Posterior cingulate gyrus (tissue), 11 donors: ENCODE measurements at places on chromosomes 16 and 17.

GRCh38 chr16:75244844-75245758 is 6.3 kb downstream of the BCAR1 start:
- DNase-seq, result peak; percentile 92

DNA sequence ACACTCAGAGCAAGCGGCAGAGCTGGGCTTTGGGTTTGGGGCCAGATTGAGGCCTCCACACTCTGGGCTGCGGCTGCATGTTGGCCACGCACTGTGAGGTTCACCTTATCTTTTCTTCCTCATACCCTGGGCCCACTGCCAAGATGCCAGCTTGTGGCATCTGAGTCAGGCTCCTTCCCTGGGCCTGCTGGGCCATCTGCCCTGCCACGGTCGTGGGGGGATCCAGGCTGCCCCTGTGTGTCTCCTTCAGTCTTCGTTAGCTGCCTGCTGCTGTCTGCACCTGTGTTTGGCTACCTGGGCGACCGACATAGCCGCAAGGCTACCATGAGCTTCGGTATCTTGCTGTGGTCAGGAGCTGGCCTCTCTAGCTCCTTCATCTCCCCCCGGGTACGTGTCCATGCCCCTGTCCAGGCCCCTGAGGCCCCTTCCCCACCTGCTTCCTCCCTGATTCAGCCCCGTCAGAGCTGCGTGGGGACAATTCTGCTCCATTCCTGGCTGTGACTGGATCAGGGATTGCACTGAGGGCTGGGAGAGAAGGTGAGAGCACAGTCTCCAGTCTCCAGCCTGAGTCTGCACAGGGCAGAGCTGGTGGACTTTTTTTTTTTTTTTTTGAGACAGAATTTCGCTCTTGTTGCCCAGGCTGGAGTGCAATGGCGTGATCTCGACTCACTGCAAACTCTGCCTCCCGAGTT is 11.2 kb downstream of the SPNS3 start:
- no peak for DNase-seq

DNA sequence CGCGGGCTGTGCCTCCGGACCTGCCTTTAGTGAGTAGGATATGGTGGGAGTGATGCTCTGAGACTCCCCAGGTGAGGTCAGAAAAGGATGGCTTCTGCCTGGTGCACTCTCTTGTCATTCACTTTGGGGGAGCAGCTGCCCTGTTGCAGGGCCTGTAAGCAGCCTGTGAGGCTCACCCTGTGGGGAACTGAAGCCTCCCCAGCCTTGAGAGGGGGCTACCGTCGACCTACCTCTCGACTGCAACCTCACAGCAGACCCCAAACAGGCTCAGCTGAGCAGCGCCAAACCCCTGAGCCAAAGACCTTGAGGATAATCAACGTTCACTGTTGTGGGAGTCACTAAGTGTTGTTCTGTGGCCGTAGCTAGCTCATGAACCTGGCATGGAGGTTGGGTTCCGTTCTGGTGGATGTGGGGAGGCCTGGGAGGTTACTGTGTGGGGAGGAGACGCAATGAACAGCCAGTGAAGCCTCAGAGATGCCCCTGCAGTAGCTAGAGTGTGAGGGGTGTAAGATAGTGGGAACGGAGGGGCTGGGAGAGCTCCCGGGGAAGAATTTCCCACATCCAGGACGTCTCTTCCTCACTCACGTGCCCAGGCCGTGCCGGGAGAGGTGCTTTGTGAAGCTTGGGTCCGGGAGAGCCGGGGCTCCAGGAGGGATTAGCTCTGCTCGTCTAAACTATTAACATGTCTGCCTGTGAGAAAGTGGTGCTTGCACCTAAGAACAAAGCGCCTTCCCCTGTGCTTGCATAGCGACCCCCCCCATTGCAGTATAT is 38.8 kb downstream of the METRNL start:
- DNase-seq, result no peak

DNA sequence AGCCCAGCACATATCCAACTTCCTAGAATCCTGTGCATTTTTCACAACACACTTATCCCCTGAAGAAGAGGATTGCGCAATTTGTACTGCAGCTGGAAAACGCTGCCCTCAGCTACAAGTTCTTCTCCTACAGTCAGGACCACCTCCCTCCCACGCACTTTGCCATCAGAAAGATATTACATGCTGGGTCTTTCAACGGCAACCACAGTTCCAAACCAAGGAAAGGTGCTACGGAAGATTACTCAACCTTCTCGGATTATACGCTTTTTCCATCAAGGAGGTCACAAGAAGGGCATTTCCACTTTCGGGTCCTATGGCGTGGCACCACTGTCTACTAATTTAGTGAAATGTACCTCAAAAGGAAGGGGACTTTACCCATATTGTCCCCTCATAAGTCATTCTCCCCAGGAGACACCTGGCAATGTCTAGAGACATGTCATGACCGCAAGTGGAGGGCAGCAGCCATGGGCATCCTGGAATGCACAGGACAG is 35.2 kb downstream of the USP7 start:
- DNase-seq, result peak; percentile 54

GRCh38 chr17:70423562-70423961 is 254.2 kb downstream of the KCNJ2 start:
- no peak for DNase-seq

DNA sequence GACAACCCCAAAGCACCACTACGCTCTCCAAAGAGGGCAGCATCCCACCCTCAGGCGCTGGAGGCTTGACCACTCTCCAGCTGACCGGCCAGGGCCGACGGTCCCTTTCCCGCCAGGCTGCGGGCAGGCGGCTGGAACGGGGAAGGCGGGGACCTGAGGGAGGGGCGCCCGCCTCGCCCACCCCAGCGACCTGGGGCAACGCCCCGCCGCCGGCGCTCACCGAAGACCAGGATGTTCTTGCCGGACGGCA is 431 bp downstream of the DYNC1LI2 start:
- no peak for DNase-seq

- no peak for DNase-seq
These were observed 8.2 kb upstream of the RNFT1 start for GRCh38 chr17:59972778-59973177.

DNA sequence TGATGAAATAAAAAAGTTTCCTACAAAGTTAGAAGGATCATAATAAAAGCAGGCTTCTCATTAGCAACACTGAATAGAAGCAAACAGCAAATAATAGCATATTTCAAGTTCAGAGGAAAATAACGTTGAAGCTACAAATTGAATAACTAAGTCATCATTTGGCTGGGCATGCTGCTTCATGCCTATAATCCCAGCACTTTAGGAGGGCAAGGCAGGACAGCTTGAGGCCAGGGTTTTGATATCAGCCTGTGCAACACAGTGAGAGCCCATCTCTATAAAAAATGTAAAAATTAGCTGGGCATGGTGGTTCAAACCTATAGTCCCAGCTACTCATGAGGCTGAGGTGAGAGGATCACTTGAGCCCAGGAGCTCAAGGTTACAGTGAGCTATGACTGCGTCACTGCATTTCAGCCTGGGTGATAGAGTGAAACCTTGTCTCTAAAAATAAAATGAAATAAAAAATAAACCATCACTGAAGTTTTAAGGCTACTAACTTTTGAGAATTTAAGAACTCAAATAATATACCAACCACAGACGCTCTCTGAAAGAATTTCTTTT is 25.5 kb downstream of the NCOR1 start:
- no peak for DNase-seq

DNA sequence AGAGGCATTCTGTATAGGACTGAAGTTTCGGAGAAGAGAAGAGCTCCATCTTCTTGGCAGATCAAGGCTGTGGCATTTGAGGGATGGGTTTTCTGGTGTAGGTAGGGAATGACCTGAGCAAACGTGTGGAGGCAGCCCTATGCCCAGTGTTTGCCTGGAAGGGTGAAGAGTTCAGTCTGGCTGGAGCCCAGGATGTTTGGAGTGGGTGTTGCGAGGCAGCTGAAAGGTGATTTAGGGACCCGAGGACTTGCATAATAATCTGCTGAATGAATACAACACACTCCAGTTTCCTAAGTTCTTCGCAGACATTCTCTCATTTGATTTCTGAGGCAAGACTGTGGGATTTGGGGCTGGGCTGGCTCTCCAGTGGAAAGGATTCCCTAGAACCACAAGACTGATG is 186.2 kb downstream of the CYLD start:
- no peak for DNase-seq

DNA sequence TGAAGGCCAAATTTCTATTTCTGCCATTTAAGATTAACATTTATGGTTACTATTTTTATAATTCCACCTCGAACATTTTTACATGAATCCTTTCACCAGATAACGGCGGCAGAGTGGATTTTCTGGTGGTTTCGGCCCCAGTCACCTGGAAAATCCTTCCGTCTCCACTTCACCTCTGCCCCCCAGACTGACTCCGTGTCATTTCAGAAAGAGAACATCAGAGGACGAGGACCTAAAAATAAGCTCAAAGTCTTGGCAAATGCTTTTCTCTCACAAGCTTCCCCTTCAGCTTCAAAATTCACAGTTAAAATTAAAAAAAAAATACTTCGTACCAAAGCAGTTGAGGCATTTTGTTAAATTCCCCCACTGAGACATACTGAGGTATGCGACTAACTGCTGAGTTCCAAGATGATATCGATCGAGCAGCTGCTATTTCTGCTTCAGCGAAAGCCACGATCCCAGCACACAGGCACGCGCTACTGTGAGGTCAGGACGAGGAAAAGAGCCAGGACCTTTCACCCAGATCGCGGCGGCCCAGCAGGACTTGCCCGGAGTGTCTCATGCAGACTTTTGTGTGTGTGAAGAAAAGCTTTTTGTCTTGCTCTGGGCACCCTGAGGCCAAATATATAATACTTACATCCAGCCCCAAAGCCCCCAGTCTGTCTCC is 36.8 kb downstream of the ASPA start:
- DNase-seq, result peak; percentile 97

DNA sequence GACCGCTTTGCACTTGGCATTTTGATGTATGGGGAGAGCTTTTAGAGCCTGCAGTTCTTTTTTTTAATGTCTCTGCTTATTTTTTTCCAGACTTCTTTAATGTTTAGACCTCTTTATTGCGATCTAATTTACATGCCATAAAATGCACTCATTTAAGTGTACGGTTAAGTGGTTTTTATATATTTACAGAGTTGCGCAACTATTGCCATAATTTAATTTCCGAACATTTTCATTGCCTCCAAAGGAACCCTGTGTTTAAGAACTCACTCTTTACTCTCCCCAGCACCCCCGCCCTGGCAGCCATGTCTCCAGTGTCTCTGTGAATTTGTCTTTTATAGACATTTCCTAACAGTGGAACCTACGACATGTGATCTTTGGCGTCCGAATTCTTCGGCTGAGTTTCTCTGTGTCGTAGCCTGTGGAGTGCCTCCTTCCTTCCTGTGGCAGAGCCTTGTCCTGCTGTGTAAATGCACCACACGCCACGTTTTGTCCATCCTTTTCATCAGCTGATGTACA is 24.0 kb downstream of the ZNF750 start:
- DNase-seq, result no peak

DNA sequence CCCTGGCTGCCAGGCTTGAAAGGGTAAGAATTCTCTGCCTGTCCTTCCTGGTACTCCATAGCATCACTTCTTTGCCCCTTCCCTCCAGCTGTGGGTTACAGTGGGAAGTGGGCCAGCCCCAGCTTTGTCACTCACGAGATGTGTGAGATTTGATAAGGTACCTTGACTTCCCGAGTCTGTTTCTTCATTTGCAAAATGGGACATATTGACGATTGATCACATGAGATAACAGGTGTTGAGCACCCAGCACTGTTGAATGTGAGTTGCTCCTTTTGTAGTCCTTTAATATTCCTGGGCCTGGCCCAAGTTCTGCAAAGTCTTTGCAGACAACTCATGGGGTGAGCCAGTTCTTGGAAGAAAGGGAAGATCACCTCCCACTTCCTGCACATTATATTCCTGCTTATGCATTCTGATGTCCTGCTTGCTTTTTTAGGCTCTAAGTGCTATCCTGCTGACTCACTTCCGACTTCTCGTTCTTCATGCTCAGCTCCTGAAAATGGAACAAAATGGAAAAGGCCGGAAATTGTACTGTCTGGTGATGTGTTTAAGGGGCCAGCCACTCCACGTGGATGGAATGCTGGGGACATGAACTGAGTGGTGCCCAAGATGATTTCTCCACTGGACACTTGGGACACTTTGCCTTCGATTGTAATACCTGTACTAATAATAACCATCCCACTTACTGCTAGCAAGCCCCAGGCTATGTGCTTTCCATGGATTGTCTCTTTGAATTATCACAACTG is 8.3 kb upstream of the NLK start:
- DNase-seq, result peak; percentile 33

DNA sequence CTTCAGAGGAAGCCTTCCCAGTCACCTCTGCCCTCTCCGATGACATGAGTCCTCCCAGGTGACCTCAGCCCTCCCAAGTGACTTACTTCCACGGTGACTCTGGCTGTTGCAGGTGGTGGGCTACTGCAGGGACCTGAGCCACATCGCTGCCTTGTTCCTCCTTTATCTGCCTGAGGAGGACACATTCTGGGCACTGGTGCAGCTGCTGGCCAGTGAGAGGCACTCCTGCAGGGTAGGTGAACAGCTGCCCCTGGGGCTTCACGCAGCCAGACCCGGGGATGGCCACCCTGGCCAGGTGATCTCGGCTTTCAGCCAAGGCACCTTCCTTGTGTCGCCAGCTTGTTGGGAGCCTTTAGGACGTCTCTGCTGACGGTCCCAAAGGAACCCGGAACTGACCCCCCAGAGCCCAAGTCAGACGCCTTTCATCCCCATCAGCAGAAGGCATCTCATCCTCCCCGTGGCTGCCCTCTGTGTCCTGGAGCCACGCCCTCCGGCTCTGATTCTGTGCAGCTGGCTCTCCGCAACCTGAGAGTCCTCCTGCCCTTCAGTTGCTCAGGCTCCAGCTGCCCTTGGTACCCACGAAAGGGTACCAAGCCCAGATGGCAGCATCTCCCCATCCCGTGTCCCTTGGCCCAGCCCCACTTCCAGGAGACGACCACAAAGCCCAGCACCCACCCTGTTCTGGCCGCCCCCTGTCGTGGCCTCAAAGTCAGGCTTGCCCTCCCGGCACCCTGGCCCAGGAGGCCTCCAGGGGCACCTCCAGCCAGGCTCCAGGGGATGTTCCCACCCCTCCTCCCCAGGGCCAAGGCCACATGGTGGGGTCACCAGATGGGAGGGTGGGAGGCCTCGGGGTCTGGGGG is 81.7 kb downstream of the GOSR1 start:
- DNase-seq, result no peak

GRCh38 chr17:3689262-3690093 is 6.5 kb downstream of the P2RX5 start:
- no peak for DNase-seq
